ENCODE measurements at places on chromosomes 1 and 21.

DNA sequence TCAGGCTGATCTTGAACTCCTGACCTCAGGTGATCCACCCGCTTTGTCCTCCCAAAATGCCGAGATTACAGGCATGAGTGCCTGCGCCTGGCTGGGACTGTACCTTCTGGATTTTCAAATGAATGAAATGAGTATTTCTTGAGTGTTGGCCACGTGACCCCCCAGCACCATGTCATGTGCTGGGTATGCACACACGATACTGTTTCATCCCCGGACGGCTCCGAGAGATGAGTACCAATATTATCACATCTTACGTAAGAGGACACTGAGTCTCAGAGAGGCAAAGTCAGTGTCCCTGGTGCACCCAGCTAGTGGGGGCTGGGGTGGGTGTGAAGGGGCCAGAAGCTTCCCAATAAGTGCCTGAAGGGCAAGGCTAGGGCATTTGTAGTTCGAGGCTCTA, 780 bp upstream of the CROCC start:
- DNase-seq, result no peak

- DNase-seq, result no peak
Measured at GRCh38 chr1:229991724-229992333, 75.2 kb upstream of the GALNT2 start.

- no peak for DNase-seq
Measured at GRCh38 chr1:223233410-223234169, 90.5 kb upstream of the TLR5 start.

DNA sequence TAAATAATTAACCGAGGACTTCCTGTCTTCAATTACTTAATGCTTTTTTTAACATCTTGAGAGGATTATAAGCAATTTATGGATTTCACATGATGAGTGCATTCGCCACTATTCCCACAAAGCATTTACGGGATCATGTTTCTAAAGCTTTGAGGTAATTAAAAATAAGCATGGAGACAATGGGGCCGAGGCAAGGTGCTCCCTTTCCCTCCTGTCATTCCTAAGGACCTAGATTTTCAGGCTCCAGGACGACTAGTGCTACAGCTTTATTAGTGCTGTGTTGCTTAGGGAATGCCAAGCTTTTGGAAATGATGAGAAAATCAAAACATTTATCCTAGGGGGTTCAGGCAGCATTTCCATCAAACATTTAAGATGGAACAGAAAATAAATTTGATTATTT, 209.2 kb downstream of the KCTD3 start:
- DNase-seq, result no peak

GRCh38 chr1:63634471-63634870, 41.3 kb downstream of the PGM1 start:
- DNase-seq, result no peak

- no peak for DNase-seq
Measured at GRCh38 chr1:168629466-168629865, 53.1 kb downstream of the XCL1 start.

DNA sequence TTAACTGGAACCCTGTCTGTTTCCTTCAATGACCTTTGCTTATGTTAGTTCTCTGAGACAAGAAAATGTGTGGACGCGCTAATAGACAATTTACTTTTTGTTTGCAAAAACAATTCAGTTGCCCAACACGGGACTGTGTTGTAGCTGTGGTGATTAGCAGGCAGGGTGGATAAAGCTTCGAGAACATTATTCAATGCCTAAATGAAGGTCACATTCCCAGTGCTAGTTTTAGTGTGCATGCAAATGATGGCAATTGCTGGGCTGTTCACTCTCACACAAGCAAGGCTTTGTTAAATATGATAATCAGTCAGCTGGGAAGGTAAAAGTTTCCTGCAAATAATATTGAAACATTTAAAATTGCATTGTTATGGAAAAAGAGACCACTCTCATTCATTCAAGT, 188.4 kb downstream of the BACH1 start:
- no peak for DNase-seq

- no peak for DNase-seq
Measured at GRCh38 chr21:15088488-15088887, 23.7 kb upstream of the NRIP1 start.

- DNase-seq, result no peak
Measured at GRCh38 chr1:241225741-241226140, 131.3 kb downstream of the RGS7 start.

- DNase-seq, result no peak
Measured at GRCh38 chr21:38289705-38290485, 33.1 kb downstream of the KCNJ15 start.

DNA sequence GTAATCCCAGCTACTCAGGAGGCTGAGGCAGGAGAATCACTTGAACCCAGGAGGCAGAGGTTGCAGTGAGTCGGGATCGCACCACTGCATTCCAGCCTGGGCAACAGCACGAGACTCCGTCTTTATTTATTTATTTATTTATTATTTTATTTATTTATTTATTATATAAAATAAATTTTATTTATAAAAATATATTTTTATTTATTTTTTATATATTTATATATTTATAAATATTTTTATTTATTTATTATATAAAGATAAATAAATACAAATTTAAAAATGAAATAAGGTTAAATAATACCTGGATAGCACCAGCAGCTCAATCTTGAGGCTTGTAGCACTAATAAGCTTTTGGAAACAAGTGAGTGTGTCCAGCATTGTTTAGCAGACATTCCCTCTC, 40.9 kb upstream of the SIM2 start:
- DNase-seq, result no peak

GRCh38 chr1:238409191-238409850, 518.6 kb upstream of the ZP4 start:
- no peak for DNase-seq

DNA sequence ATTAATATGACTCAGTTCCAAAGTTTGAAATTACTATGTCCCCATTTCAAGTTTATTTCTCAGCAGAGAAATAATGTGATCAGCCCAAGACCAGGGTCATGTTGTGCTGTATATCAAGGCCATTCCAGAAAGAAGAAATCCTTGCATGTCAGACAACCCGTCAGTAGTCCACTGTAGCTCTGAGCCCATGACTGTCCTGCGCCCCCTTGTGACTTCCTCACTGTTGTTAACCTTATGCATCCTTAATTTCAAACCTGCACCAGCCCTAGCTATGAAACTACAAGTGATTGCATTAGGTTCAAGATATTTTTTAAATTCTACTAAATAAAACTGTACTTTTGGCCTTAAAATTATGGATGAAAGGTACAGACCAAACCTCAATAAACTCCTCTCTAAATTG, 133.0 kb downstream of the LRRC7 start:
- DNase-seq, result no peak

Measured in GM20000 (cell line).